ENCODE measurements at places on chromosomes 13 and 19. TPM values are rescaled to one million over a fixed set of nuclear protein-coding genes. Genes with fewer than 3 reads are reported as not detected.

GPR18 gene
- not detected for total RNA-seq

DNA sequence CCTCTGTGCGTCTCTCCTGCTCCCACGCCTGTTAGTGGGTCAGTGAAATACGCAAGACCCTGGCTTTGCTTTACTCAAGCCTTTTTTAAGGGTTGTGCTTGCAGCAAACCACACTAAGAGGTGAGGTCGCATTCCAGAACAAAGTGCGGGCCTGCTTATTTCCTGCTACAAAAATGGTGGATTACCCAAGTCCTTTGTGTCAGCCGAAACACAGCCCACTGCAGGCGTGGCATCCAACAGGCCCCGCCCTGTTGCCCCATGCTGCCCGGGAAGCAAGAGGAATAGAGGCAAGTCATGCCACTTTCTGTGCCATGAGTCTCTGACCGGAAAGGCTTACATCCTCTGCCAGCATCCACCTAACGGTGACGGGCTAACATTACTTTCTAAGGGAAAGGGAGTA, 7.7 kb upstream of the IRS2 start:
- no peak for DNase-seq

DNA sequence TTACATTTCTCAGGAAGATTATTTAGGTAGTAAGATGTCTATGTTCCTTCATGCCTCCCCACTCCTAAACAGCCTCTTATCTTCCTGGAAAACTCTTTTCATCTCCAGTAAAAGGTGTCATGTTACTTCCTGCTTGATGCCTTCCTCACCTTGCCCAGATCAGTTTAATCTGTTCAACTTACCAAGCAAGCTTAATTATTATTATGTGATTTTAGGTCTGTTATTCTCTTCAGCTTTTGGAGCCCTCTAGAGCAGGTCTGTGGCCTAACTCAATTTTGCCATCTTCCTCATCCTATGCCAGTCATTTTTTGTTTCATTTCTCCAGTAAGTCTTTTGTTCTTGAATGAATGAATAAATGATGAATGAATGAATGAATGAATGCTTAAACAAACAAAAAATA, 528.4 kb downstream of the DCT start:
- DNase-seq = no peak

DNA sequence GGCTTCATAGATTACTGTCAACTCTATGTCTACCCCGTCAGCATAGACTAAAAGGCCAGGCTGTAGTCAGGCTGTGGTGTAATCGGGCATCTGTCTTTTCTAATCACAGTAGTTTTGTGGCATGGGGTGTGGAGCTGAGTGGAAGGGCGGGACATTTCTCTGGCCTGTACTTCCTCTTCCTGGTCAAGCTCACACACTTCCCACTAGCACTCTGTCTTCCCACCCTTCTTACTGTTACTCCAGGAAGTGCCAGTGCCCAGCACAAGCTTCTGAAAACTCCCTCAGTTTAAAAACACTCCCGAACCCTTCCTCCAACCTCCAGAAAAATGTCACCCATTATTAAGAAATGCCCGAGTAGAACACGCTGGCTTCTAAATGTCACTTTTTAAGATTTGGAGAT, 229.8 kb downstream of the KLF5 start:
- no peak for DNase-seq

DNA sequence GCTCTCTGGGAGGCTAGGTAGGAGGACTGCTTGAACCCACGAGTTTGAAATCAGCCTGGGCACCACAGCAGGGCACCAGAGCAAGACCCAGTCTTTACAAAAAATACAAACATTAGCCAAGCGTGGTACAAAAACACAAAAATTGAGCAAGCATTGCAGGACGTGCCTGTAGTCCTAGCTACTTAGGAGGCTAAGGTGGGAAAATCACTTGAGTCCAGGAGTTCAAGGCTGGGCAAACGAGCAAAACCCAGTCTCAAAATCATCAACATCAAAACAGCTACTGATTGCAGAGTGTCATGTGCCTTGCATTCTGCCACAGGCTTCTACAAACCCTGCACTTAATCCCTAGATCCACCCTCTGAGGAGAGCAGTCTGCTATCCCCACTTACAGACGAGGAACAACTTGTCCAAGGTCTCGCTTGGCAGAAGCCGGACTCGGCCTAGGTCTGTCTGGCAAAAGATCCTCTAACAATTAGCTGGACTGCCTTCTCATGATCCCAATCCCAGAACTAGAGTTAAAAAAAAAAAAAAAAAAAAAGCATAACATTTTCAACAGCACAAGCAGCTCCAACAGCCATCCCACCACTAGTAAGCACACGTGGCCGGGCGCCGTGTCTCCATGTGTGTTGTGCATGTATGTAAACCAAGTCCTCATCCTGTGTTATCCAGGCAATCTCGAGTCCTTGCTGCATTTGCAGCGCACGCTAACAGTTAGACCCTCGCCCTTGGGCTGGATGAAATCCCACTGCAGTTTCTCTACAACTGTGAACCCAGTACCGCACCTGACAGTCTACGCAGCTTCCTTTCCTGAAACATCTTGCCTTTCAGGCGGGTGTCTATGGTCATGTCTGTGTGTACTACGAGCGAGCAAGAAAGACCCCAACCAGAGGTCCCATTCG, 2.0 kb downstream of the PPP6R1 start:
- DNase-seq = no peak

DNA sequence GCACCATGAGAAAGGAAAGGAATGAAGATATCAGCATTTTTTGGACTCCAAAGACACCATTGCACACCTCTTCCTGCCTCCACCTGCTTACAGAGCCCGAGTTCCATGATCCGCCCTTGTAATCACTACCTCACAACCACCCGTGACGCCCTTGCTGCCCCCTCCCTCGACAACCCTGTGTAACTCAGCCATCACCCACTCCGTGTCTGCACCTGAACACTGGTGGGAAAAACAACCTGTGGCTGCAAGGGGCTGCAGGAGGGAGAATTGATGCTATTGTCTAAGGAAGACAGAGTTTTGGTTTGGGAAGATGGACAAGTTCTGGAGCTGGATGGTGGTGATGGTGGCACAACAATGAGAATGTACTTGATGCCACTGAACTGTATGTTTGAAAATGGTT, 27.0 kb downstream of the ZIC5 start:
- no peak for DNase-seq
